ENCODE measurements at places on chromosomes 13 and 19.

GRCh38 chr13:73278186-73278585, 219.4 kb downstream of the KLF5 start:
- no peak for DNase-seq

- peak; percentile 76 for DNase-seq
These were observed 164.9 kb downstream of the DLEU7 start for GRCh38 chr13:50678464-50679162.

DNA sequence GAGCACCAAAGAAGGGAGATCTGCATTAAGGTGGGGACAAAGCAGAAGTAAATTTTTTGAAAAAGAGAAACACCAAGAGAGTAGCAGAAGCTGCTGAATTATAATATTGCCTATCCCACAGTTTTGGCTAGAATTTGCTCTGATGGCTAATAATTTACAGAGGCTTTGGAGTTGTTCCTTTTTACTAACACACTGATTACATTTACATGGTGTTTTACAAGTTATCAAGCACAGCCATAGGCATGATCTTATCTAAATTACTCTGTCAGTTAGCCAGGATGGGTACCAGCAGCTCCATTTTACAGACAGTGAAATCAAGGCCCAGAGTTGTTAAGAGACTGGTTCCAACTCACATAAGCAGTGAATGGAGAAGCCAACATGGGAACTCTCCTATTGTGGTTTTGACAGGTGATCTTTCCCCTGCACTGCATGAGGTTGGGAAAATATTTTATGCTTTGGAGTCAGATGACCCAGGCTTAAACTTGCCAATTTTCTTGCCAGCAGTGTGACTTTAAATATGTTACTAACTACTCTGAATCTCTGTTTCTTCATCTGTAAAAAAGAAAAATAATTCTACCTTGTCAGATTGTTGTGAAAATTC, 33.5 kb upstream of the ESD start:
- no peak for DNase-seq

GRCh38 chr19:7515645-7516151, at the start of gene ZNF358:
Gene ZNF358, plus strand, starts transcription at chr19:7516103. Its CDS starts 3,140 bp downstream, at chr19:7519243.
- DNase-seq, result peak; percentile 95

DNA sequence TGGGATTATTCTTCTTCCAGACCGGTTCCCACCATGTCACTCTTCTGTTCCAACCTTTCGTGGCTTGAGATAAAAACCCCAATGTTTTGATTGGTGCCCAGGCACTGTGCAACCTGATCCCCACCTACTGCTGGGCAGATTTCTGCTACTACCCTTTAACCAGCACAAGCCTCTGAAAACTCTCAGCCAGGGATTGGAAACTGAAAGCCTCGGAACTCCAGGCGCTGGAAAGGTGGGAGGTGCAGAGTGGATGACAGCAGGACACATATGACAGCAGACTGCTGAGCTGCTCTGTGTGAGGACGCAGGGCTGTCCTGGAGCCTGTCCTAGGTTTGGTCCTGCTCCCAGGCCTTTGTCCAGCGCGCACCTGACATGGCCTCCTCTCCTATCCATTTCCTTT, 68.5 kb upstream of the GTF3A start:
- no peak for DNase-seq

- no peak for DNase-seq
These were observed 33.1 kb upstream of the CYP2S1 start for GRCh38 chr19:41159881-41160280.

DNA sequence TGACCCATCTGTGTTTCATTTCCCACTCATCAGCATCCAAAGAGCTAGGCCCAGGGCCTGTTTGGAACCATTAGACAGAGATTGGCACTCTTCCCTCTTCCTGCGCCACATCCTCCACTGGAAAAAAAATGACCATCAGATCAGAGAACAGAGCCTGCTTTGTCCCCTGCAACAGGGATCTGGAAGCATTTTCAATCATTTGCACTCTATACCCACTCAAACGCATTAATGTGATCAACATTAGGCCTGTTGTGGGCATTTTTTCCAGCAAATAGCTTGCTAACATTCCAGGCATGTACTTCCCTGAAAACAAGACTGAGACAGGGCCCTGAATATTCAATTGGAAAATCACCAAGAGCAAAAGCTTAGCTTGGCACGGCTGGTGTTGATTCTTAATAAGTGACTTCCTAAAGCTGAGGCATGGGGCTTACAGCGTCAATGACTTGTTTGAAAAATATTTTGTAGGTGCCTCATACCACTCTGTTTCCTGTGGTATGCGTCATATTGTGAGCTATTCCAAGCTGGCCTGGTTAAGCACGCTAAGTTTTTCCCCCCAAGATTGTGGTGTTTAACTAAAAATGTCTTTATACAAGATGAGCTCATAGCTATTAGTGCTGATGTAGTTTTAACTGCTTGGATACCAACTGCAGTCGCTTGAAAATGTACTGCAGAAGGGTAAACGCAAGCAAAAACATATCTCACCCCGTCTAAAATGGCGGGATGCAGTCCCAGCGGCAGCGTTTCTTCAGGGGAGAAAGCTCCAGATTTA, 404.4 kb downstream of the SPRY2 start:
- DNase-seq, result peak; percentile 91

DNA sequence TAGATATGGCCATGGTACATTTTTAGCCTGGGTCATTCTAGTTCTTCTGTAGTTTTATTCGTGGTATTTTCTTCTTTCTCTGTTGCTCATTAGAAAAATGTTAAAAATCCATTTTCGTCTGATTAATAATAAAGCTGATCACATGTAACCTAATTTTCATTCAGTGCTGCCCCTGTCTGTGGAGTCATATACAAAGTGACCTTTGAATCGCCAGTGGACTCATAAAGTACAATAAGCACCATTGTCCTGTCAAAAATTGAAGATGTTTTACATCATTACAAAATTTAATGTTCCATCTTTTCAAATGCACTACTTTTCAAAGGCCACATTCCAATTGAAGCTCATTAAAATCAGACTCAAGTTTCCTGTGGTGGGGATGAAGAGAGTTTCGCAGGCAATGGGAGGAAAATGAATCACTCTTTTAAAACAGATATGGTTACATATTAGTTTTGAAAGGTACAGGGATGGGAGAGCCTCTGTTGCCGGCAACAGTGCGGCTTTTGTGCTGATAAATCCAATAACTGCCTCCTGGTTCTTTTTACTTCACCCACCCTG, 205.4 kb downstream of the ZNF536 start:
- no peak for DNase-seq

GRCh38 chr19:8036434-8037099, 16.0 kb upstream of the CCL25 start:
- no peak for DNase-seq

- DNase-seq, result peak; percentile 72
These were observed 133.0 kb downstream of the SIPA1L3 start for GRCh38 chr19:38039966-38040365.

- no peak for DNase-seq
These were observed 789.0 kb downstream of the DIAPH3 start for GRCh38 chr13:59374691-59375090.

GRCh38 chr19:50167314-50167721, 4.2 kb upstream of the IZUMO2 start:
- no peak for DNase-seq

- DNase-seq, result no peak
These were observed 71.6 kb downstream of the HSPH1 start for GRCh38 chr13:31090096-31090495.

DNA sequence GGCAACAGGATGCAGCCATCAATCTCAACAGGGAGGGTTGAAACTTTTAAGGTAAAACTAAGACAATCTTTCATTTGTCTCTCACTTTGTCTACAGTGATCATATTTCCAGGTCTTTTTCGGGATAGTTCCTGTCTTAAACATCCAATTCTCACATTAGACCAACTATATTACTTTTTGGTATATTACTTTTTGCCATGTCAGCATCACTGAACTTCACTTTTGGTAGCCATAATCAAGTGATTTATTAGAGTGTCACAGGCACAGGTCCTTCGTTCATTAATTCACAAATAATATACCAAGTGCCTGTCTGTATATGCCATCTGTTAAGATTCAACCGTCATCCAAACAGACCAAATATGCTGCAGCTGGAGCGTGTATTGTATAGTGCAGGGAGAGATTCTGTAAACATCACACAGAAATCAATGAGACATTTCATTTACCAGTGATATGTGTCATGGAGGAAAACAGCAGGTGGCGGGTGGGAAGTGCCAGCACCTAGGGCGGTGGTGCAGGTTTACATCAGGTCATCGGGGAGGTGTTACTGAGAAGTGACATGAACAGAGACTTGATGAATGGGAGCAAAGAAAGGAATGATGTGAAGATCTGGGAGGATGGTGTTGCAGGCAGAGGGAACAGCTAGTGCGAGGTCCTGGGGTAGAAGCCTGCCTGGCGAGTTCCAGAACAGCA, 24.9 kb downstream of the ARHGEF7 start:
- no peak for DNase-seq

GRCh38 chr13:44465318-44465717, 91.7 kb downstream of the SERP2 start:
- no peak for DNase-seq

DNA sequence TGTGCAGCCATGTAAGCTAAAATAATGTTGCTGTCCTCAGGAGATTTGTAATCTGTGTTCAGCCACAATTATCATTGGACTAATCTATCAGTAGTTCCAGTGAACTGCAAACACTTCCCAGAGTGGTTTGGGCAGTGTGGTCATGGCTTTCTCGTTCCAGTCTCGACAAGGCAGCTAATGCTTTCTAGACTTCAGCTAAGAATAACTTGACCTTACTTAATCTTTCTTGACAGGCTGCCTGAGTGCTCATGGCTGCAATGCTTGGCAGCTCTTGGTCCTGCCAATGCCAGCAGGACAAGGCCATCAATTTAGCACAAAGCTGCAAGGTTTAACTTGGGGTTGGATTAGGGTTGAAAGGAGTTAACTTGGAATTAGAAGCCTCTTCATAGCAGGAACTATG, 32.8 kb downstream of the ATP12A start:
- no peak for DNase-seq

- DNase-seq, result no peak
These were observed 66.5 kb downstream of the PAN3 start for GRCh38 chr13:28204690-28205443.

DNA sequence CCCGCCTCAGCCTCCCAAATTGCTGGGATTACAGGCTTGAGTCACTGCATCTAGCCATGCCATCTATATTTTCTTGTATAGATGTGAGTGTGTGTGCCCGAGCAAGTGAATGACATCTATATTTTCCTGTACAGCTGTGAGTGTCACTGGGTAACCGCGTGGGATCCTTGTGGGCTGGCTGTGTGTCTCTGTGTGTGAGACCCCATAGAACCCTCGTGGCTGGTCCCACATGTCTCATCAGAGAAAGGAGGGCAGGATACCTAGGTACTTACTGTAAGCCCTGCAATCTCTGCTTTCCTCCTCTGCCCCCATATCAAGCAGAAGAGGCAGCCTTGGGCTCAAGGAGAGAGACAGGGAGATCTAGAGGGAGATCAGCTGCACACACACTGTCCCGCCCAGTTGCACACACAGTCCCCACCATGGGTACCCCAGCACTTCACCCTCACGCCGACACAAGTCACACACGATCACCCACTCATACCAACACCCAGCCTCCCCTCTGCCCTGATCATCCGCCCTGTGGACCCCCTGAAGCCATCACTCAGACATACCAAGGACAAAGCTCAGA, 655 bp downstream of the DENND1C start:
- no peak for DNase-seq

GRCh38 chr13:111372651-111373425, 52.4 kb downstream of the TEX29 start:
- no peak for DNase-seq

DNA sequence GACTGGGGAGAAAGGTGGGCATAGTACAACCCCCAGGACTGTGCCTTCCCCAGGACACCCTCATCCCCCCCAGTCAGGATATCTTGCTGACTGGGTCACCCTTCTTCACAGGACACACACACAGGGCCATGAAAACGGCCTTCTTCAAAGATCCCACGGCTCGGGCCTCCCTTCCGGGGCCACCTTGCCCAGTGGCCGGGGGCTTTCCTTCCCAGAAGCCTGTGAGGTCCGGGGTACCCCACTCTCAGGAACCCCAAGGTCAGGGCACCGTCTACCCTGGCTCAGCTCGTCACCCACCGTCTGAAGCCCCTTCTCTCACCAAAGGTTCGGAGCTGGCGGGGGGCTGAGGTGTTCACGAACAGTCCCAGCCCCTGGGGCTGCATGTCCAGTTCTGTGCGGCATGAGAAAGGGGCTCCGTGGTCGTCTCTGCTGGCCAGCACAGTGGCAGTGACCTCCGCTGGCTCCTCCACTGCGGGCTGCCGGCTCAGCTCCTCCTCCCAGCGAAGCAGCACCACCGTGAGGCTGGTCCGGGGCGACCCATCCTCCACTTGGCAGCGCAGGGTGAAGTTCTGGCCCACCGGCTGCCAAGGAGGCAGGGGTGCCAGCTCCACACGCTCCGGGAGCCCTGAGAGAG, 2.1 kb upstream of the RAVER1 start:
- DNase-seq, result no peak

- DNase-seq, result peak; percentile 78
These were observed 7.9 kb upstream of the LINGO3 start for GRCh38 chr19:2315818-2316353.

GRCh38 chr13:68057836-68058235, 827.7 kb upstream of the PCDH9 start:
- no peak for DNase-seq

DNA sequence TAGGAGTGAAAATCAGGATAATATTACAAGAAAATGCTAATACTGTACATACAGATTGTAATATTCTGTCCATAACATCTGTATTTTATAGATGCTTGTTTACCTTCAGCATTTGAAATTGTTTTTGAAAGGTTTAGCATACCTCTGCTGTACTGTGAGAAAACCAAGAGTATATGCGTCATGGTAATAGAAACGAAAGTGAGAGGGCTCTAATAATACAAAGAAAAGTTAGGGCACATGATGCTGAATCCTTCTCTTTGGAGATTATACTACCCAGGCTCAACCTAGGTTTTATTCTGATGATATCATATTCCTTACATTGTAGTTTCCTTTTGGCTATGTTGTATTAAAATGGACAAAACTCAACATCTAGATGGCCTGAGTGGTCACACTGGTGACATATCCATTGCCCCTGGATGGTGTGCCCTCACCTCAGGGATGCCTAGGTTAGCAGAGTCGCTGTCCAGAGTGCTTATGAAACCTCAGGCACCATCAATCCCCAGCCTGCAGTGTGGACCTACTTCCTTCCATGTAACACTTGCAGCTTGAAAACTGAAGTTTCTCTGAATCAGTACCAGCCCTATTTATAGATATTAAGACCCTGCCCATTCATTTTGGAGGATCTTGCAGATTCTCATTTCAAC, 253.7 kb downstream of the KCTD12 start:
- DNase-seq, result no peak

DNA sequence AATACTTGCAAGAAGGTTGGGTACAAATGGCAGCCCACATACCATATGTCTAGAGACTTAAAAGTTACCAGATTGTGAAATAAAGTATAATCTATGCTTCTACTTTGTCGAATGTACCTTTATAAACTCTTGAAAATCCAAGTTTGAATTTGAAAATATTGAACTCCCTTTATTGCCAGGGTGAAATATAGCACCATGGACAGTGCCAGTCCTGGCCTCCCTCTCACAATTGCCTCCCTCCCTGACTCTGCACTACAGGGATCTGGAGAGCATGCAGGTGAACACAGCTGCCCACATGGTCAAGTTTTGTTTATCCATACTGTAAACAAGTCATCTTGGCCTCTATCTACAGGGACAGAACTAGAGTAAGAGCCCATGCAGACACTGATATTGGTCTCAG, 394.1 kb upstream of the SLITRK6 start:
- DNase-seq, result no peak

GRCh38 chr19:35528218-35529038, at the start of gene SBSN:
Gene SBSN, minus strand, starts transcription at chr19:35528311. Its CDS starts 30 bp downstream, at chr19:35528281.
- peak; percentile 81 for DNase-seq

Measured in AG20443 (cell line).